ENCODE measurements at places on chromosomes 7 and 10. TPM values are rescaled to one million over a fixed set of nuclear protein-coding genes. Genes with fewer than 3 reads are reported as not detected.

Gene KCND2
- 0.38 TPM for total RNA-seq

Gene ANKRD2
- 3.0 TPM for total RNA-seq

Gene NEURL1
- 0.51 TPM for total RNA-seq

Gene MORN4
- total RNA-seq: 9.5 TPM

Gene FFAR4
- not detected for total RNA-seq

Gene ANKMY2
- total RNA-seq: 14.3 TPM

Gene FAM13C
- 0.51 TPM for total RNA-seq

Gene SLC18A2
- total RNA-seq: 1.1 TPM

Gene ING3
- 7.4 TPM for total RNA-seq

Gene TMEM178B
- total RNA-seq: 6.0 TPM

Gene RAPGEF5
- total RNA-seq: 0.16 TPM

Gene MYL10
- total RNA-seq: not detected

Gene SFTPD
- total RNA-seq: 0.63 TPM

Gene EPDR1
- 34.5 TPM for total RNA-seq

Gene EFCAB10
- total RNA-seq: not detected

Gene UCN3
- not detected for total RNA-seq

Gene ADARB2
- total RNA-seq: 0.81 TPM

Gene CASD1
- total RNA-seq: 6.4 TPM

Gene EPHB6
- total RNA-seq: 5.5 TPM

Gene ACADSB
- total RNA-seq: 3.7 TPM

Gene GPC2
- 4.4 TPM for total RNA-seq

Gene GPR26
- total RNA-seq: not detected

Gene GPER1
- total RNA-seq: 2.6 TPM

Gene PNLIPRP2
- not detected for total RNA-seq

Gene LIPN
- not detected for total RNA-seq

Gene HOXA7
- total RNA-seq: 16.8 TPM

Gene ZNF853
- total RNA-seq: 6.8 TPM

Gene PLXNA4
- 0.51 TPM for total RNA-seq

Gene SRRM3
- 0.16 TPM for total RNA-seq

Gene CDHR3
- total RNA-seq: 1.1 TPM

Gene PCDH15
- total RNA-seq: 0.51 TPM

Gene GATA3
- 0.76 TPM for total RNA-seq

Gene CCL26
- 0.38 TPM for total RNA-seq

Gene ABCC2
- total RNA-seq: 0.38 TPM

Gene MYPN
- 0.49 TPM for total RNA-seq

Gene TUBB8
- 0.33 TPM for total RNA-seq

Gene CYP26C1
- 0.63 TPM for total RNA-seq

Gene ATXN7L1
- 4.1 TPM for total RNA-seq

Gene TRIM73
- total RNA-seq: 0.89 TPM

Gene CCDC3
- 0.63 TPM for total RNA-seq

Gene MMP21
- total RNA-seq: not detected

Gene DOCK1
- 38.3 TPM for total RNA-seq

Gene LGI1
- total RNA-seq: not detected

Gene EPHA1
- total RNA-seq: 0.33 TPM

Gene PKD2L1
- total RNA-seq: not detected

Gene HERPUD2
- 21.7 TPM for total RNA-seq

Gene IDI2
- total RNA-seq: not detected

Gene NPFFR1
- total RNA-seq: under 0.01 TPM

Gene KLF14
- not detected for total RNA-seq

Gene SLC39A12
- total RNA-seq: not detected

Gene PTCD1
- 6.2 TPM for total RNA-seq

Gene RNF148
- total RNA-seq: not detected

Gene TFAM
- total RNA-seq: 16.6 TPM

Data from mesangial cell (primary cell).